Amniotic stem cell (primary cell): ENCODE measurements at places on chromosomes 7 and 10.

GRCh38 chr10:20890491-20891337 is 6.4 kb downstream of the NEBL start:
- DNase-seq, result no peak

DNA sequence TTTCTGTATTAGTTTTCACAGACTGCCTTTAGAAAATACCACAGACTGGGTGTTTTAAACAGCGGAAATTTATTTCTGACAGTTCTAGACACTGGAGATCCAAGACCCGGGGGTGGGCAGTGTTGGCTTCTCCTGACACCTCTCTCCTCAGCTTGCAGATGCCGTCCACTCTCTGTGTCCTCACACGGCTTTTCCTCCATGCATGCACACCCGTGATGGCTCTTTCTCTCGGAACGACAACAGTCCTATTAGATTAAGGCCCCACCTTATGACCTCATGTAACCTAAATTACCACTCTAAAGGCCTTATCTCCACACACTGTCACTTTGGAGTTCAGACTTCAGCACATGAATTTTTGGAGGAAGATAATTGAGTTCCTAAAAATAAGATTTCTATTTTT is 142.9 kb upstream of the VWC2 start:
- DNase-seq, result no peak

DNA sequence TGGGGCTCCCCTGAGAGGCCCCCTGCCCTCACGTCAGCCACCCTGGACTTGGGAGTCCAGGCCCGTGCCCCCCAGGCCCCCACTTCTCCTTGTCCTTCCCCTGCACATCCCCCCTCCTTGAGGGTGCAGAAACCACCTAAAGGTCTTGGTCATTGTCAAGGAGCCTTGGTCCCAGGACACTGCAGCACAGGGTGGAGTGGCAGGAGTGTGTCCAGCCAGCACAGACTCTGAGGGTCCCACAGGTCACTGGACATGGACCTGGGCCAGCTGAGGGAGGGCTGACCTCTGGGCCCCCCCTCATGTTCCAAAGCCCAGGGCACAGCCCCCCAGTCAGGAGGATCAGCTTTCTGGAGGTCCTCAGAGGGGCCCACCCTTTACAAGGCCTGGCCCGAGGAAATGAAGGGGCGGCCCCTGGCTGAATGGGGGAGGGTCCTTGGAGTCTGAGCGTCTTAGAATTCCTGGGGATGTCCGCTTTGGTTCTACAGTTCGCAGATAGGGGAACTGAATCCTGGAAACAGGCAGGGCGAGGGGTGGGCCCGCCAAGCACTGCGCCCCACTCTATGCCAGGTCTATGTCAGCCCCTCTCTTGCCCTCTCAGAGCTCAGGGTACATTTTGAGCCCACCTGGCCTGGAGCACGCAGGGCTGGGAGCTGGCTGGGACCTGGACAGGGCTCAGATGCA is 54.0 kb downstream of the PWWP2B start:
- DNase-seq, result no peak

DNA sequence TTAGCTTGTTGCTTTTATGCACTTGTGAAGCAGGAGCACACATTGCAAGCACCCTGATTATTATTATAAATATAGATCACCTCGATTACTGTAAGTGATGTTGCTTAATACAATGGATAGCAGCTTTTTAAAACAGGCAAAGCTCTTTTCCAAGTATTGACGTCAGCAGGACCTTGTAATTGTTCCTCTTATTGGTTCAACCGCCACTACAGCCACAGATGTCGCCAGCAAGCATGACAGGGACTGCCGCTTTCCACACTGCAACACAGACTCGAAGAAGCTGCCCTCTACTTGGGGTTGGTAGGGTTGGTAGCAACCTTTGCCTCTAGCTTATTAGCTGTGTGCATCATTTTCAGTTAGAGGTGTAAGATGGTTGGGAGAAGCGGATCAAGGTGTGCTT is 167.6 kb downstream of the ZNF365 start:
- DNase-seq, result no peak

- DNase-seq, result peak; percentile 31
Measured at GRCh38 chr7:135558337-135558767, 635 bp downstream of the NUP205 start.

GRCh38 chr7:87152897-87153641 is 816 bp downstream of the DMTF1 start:
- peak; percentile 3 for DNase-seq

DNA sequence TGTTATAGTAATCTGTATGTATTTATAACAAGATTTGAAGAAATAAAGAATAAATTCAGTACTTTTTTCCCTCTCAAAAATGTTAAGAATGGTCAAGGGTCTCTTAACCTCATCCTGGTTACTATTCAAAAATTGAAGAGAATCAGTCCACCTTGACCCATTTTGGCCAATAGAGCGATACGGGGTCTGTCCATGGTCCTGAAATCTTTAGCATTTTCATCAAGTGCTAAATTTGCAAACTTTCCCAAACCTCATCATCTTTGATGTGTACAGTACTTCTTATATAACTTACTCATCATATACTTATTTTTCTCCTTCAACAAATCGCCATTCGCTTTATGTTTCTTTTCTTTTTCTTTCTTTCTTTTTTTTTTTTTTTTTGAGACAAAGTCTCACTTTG is 23.6 kb downstream of the TMEM178B start:
- DNase-seq, result no peak

- no peak for DNase-seq
Measured at GRCh38 chr10:120217736-120218135, 239.3 kb upstream of the PLPP4 start.

DNA sequence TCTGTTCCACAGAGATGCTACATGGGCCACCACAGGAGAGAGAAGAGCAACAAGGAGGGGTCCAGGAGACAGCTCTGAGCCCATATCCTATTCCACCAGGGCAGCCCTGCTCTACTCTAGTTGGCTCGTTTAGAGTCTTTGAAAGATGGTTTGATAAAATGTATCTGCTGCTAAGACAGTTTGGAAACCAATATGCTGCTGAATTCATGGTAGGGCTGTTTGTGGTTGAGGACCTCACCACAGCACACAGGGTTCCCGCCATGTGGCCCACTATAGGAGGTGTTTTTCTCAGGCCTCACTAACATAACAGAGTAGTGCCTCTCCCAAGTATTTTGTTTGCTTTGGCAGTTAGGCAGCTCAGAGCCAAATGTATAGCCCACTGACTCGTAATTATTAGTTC is 35.8 kb upstream of the ZC3HAV1L start:
- no peak for DNase-seq

GRCh38 chr10:124744102-124745050 is at the start of gene FAM53B:
FAM53B (minus strand) TSS chr10:124744378; CDS start chr10:124706713, 37,665 bp downstream.
- DNase-seq, result peak; percentile 51

GRCh38 chr10:80407812-80408241 is 524 bp upstream of the PRXL2A start:
- DNase-seq, result no peak

DNA sequence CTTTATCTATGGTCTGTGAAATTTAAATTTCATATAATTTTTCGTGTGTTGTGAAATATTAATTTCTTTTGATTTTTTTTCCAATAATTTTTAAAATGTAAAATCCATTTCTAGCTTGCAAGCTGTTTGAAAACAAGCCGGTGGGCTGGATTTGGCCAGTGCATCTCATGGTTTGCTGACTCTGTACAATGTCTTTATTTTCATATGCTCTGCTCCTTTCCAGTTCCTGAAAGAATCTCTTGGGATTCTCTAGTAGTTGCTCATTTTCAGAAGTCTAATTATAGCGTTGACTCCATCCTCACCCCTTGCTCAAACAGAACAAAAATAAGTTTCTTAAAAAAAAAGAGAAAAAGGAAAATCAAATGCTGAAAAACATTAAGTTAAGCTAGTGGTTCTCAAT is 21.4 kb downstream of the UBN2 start:
- no peak for DNase-seq

- DNase-seq, result no peak
Measured at GRCh38 chr10:68302503-68302823, 29.4 kb upstream of the HNRNPH3 start.

DNA sequence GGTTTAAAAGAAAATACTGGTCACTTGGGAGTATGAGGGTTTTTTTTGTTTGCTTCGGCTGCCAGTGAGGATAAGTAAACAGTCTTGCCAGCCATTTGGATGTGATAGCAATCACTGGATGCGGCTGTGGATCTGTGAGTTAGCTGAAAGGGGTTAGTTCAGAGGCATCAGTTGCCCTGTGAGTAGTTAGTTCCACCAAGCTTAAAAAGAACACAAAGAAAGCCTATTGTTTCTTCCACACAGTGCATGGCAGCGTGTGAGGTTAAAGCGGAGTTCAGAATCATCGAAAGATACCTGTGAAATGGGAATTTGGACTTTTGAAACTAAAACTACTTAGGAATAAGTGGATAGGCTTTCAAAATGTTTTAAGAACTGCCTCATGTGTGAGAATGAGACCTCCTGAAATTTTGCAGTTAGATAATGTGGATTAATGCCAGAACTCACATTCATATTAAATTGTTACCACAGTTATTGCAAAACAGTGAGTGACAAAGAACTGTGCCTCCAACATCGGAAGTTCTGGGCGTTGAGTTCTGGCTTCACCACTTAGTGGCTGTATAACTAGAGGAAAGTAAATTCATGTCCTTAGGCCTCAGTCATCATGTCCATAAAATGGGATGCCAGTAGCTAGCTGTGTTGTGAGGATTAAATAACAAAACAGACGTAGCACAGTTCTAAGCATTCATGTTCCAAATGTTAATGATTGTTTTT is 31.3 kb downstream of the KIAA1217 start:
- DNase-seq, result no peak

- DNase-seq, result no peak
Measured at GRCh38 chr10:97428572-97428981, 2.6 kb downstream of the PGAM1 start.

DNA sequence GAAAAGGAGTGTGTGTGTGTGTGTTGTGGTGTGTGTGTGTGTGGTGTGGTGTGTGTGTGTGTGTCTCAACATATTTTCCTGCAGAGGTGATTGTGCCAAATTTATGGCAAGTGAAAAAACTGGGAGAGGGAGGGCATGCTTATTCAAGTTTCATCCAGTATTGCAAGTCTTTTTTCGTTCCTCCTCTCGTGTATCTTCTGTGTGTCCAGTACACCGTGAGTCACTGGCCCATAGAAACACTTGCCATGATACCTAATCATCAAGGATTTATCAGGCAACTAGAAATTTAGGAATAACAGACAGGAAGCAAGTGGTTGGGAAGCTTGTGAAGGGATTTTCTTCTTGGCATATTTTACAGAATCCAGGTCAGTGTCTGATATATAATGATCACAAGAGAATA is 820.5 kb downstream of the GATA3 start:
- DNase-seq, result no peak

GRCh38 chr7:13541326-13541725 is 448.1 kb downstream of the ETV1 start:
- DNase-seq, result no peak

GRCh38 chr7:16171928-16172327 is 249.4 kb downstream of the CRPPA start:
- no peak for DNase-seq

DNA sequence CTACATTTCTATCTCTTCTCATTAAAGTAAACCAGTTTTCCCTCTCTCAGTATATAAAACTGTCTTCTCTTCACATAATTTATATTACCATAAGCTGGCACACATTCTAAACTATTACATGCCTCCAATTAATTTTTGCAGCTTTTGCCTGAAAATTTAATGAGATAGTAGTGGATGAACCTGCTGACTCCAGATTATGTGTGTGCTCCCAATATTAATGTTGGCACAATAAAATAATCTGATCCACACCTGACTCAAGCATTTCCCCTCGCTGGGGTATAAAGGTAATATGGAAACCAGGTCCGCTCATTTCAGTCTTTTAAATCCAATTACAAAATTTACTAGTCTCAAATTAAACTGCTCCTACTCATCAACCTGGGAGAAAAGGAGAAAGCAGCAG is 63.4 kb downstream of the CTBP2 start:
- DNase-seq, result no peak

DNA sequence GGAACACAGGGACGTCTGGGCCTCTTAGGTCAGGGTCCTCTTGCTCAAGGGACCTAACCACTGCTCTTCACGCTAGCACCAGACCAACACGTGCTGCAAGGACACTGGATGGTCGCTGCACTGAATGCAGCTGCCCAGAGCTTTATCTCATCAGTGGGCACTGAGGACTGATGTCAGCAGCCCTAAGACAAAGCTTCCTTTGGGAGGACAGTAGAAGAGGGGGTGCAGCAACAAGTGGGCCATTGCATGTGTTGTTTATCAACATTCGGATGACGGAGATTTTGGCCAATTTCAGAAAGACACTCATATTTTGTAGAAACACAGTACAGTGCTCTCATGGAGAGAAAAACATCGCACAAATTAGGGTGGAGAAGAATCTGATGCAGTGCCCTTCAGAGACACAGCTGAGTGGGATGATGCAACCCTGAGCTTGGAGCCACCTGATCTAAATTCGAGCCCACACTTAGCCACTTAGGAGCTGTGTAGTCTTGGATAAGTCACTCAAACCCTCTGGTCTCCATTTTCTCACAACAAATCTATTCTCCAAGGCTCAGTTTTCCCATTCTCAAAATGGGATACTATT is 1.7 kb downstream of the OPALIN start:
- DNase-seq, result no peak

GRCh38 chr10:99450624-99451498 is 20.4 kb upstream of the GOT1 start:
- DNase-seq, result no peak

DNA sequence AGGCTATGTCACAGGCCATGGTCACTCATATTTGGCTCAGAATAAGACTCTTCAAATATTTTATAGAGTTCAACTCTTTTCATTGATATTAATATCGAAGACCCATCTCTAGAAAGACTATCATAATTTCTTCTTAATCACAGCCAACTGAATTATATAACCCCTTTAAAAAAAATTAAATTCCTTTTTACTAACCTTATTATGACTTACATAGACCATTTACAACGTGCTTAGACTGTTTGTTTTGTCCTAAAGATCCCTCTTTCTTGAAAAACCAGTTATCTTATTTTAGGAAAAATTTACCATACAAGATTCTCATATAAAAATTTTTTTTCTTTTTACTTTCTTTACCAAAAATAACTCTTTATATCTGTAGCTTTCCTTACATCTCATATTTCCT is 10.2 kb upstream of the TMEM254 start:
- no peak for DNase-seq
